ENCODE measurements at places on chromosomes 2 and 18.

DNA sequence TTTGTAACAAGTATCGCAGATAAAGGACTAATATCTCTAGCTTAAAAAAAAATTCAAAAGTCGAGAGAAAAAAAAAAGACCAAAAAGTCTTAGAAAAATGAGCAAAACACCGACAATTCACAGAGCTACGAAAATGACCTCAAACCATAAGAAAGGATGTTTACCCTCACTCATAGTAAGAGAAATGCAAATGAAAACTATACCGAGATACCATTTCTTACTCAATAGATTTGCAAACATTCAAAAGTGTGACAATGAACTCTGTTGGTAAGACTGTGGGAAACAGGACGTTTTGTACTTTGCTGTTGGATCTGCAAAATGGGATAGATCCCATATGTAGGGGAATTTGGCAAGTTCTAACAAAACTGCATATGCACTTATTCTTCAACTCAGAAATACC lies 39.9 kb upstream of the LDAH start:
- DNase-seq, result no peak

DNA sequence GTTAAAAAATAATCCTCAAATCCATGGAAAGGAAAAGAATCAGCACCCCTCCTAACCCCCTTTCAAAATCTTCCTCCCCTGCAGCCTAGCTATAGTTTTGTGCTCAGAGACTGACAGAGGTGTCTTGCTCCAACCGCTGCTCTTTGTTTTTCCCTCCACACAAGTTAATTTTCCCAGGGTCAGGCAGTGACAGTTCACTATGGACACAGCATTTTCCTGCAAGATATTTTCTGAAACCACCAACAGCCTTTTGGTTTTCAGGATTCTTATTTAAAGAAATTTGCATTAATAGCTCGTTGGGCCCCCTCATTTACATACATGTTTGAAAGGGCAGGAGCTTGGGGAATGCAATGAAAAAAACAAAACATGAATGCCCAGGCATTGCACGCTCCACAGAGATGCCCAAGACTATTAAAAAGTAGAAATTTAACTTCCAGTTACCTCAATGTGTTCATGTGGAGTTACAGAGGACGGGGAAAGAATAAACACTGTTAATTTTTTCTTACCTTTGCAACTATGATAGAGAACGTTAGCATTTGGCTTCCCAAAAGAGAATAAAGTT lies 71.4 kb upstream of the CXCR4 start:
- no peak for DNase-seq

DNA sequence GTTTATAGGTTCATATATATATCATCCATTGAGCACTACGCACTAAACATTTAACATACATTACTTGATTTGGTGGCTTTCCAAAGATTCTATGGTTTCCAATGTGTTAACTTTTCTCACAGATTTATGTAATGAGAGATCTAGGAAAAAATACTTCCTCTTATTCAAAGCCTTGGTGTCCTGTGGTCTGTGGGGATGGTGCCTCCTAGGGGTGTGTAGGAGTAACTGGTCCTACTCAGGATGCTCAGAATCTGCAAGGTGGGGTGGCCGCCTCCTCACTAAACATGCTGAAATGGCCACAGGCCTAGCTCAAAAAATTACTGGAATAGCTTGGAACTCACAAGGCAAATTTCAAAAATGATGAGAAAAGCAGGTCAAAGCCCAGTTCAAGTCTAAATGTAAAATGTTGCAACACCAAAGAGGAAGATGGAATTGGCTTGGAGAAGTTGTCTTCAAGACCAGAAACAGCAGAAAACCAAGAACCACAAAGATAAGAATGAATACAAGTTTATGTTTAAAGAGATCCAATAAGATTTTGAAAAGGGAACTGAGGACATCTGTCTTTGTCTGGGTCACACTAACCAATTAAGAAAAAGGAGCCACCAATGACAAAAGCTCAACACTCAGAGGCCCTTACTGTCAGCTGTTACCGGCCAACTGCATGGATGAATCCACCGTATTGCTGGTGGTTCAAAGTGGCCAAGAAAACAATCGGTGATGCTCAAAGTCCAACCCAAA lies 11.5 kb downstream of the GPR55 start:
- DNase-seq, result no peak

DNA sequence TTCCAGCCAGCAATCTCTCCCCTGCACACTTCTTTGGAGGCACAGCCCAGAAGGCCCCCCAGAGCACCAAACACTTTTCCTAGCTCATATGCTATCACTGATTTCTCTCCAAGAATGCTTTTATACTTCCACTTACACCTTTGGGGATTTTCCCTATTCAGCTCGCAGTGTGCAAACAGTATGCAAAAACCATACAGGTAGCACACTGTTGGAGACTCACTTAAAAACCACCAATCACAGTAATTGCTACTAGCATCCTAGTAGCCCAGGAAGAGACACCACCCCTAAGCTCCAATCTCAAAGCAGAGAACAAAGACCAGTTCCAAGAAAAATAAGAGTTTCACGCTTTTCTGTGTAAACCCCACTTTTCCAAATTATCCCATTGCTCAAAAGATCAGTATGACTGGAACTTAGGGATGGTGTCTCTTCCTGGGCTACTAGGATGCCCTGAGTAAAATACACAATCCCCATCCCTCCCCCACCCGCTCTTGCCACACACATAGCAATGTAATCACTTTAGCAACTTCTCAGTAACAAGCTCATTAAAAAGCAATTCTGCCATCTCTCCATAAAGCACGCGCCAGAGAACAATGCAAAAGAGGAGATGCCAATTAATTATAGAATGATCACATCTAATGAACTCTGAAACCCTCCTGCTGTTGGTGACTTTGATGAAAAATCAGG lies 43.0 kb downstream of the KLF7 start:
- DNase-seq, result peak; percentile 61
